Activated CD4-positive, alpha-beta T cell treated with anti-CD3 and anti-CD28 coated beads, Interleukin-2, amount 50 U/mL, for 4 hours (primary cell): ENCODE measurements at places on chromosomes 7 and 10.

DNA sequence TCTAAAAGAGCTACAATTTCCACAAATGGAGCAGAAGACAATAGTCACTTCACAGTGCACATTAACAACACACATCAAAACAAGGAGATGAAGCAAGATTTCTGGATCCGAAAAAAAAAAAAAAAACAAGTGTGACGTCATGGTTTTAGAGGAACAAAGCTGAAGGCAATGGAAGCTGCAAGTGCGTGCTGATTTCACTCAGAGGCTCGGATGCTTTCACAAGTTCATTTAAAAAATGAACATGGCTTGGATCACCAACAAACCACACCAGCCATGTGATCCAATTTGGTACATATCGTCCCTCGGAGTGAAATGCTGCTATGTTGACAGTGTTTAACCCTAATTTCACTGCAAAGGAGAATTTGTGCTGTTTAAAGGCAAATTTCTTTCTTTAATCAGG is 337.0 kb upstream of the PRKCQ start:
- no peak for DNase-seq

DNA sequence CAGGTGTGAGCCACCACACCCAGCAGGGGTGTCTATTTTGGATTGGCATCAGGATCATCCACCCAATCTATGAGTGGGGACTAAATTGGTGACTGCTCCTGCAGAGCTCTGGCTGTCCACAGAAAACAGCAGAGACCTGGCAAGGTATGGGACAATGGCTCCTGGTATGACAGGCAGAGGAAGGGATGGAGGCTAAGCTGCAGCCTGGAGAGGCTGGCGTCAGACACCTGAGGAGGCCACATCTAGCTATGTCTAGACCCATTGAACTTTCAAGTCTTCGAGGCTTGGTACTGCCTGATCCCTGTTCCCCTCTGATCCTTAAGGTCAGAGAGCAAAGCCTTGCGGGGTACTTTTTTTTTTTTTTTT is 3.2 kb upstream of the SERPINE1 start:
- no peak for DNase-seq

DNA sequence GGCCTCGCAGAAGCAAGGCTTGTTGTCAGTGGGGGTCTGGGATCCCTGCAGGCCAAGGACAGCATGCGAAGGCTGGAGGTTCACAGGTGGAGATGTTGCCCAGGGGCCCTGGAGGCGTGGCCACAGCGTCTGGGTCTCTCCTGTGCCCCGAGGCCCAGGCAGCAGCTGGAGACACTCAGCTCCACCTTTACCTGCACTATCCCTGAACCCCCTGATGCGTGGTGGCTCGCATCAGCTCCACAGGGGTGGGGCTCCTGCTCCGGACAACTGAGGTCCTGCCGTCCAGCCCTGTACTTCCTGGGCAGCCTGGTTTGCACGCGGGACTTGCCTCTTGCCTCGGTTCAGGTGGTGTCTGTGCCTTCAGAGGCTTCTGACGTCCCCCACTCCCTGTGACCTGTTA is 54.6 kb upstream of the ZNF32 start:
- DNase-seq, result no peak

GRCh38 chr7:116999311-116999710 is 46.0 kb downstream of the ST7 start:
- DNase-seq, result no peak

- DNase-seq, result no peak
Observed at GRCh38 chr10:116708391-116708821, 34.0 kb downstream of the HSPA12A start.

GRCh38 chr7:142174441-142174840 is 62.9 kb downstream of the MGAM2 start:
- DNase-seq, result no peak
